GM12878 (cell line): ENCODE measurements at places on chromosomes 1 and 21. TPM values are rescaled to one million over a fixed set of nuclear protein-coding genes. Genes with fewer than 3 reads are reported as not detected.

Gene OR6N1
- total RNA-seq = not detected in 2 replicates

Gene NMNAT2
- total RNA-seq = 0.45 and 0.69 TPM in 2 replicates

DNA sequence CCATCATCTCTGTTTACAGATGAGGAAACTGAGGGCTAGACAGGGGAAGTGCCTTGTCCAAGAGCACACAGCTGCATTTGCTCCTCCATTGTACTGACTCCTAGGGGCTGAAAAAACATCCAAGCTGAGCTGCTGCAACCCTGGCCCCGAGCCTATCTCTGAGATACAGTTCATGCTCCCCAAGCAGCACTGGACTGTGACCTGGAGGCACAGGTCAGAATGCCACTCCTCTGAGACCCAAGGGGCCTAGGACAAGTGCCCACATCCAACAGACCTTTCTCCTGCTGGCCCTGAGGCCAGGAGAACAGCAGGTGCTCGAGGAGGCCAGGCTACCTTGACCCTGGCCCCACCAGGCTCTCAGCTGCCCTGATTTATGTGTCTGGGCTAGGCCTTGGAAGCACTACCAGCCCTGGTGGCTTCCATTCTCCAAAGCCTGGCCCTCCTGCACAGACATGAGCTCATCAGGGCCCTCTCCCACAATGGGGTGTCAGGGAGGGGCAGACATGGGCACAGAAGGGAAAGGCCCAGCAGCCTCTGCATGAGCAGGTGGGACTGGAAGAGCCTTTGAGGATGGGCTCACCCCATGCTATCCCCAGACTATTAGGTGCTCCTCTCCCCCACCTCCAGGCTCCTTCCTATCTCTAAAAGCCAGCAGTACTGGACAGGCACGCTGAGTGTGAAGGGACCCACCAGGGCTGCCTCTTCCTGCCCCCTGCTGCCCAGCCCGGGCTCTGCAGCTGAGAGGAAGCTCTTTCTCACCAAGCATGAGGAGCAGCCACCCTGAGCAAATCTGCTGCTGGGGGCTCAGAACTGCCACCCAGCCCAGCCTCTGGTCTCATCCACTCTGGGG, 18.8 kb downstream of the ADGRB2 start:
- no peak for DNase-seq

DNA sequence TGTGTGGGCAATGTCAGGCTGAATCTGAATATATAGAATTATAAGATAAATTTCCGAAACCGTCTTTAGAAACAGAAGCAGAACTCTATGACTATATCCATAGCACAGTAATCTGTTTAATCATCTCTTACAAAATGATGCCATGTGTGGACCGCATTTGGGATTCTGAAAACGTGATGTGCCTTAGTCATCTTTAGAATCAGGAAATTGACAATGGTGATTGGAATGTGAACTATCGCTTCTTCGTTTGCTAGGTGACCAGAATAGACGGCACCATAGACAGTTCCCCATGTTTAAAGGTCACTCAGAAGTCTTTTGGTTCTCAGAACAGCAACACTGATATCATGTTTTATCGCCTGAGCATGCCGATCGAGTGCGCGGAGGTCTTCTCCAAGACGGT, 300.3 kb downstream of the ZP4 start:
- DNase-seq = no peak

Gene LCE1D
- not detected in 2 replicates for total RNA-seq

DNA sequence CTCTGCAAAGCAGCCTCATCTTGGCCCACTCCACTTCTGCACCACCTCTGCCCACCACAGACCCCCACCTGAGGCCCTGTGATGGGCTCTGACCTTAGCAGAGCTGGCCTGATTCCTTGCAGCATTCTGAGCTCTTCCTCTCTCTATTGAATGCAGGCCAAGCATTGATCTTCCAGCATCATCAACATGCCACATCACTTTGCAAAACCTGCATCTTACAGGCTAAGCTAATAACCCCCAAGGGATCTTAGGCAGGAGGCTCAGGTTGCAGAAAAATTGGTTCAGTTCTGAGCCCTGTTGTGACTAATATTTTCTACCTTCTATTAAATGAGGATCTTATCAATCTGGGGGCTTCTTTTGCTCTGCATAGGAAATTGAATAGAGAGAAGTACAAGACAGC, 78.7 kb downstream of the ATP1A1 start:
- DNase-seq = no peak

- DNase-seq = no peak
Observed at GRCh38 chr1:239123260-239123659, 263.1 kb upstream of the CHRM3 start.

- no peak for DNase-seq
Observed at GRCh38 chr1:87149241-87150041, 179.2 kb upstream of the LMO4 start.

DNA sequence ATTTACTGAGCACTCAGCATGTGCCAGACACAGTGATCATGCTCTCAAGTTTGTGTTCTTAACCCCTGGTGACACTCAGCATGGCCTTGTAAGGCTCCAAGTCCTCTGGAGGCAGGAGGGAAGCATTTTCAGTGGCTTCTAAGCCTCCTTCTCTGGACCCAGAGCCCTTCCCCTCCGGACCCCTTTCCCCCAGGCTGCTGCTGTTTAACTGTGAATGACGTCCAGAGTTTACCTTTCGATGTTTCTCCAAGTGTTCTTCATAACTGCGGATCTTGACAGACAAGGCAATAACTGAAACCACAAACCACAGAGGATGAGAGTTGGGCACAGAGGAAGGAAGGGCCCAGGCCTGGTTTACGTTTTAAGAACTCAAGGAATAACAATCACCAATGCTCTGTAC, 6.5 kb downstream of the MRPS15 start:
- DNase-seq = no peak

- DNase-seq = peak; percentile 4
Observed at GRCh38 chr1:181179987-181180365, 91.5 kb downstream of the IER5 start.

DNA sequence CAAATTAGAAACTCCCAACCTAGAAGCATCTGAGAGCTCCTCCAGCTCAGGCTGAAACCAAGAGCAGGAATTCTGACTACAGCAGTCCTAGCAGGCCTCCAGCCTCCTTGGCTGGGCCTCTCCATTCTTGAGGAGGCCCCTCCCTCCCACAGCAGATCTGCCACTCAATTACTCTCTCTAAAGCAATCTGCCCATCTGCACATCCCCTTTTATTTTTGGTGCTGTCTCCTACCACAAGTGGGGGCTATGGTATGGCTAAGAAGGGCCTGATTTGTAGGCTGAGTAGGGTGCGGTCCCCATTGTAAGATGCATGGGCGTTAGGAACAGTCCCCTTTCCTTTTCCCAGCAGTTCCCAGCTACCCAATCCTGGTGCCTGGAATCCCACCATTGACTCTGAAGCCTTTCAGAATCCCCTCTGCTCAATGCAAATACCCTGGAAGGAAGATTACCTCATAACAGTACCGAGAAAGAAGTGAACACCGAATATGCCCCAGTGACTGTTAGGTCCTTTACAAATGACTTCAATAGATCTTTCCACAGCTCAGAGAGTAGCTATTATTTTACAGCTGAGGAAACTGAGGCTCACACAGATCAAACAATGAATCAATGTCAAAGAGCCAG, 11.6 kb upstream of the TTC39A start:
- peak; percentile 11 for DNase-seq

Gene RNF186
- not detected in 2 replicates for total RNA-seq
